T-cell (primary cell): ENCODE measurements at places on chromosomes 12 and 14.

DNA sequence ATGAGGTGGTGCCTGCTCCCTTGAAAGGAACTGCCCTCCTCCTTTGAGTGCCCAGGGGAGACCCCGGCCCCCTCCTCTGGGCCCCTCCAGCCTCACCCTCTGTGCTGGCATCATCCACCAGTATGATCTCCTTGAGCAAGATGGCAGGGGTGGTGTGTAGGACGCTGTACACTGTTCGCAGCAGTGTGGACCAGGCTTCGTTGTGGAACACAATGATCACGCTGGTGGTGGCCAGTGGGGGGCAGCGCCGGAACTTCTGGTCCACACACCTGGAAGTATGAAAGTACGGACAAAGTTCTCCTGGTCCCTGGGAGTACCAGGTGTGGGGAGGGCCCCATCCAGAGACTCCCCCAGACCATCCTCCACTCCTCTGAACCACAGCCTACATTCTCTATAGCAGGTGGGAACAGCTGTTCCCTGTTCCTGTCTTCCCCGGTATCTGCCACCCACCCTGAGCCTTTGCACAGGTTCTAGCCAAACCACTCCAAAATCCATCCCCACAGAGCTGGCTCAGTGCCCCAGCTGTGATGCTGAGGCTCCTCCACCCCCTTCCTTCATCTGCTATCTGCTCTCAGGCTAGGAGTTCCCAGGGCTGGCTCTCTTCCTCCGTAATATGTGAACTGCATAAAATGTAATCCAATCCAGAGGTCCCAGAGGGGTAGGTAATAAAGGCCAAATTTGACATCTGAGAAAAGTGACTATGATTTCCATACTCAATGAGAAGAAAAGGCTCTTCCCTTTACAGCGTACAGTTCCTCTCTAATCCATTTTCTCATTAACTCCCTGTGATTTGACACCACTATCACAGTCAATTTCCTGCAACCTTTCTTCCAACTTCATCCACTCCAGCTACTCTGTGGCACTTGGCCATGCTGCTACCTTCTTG is 13.9 kb downstream of the GALNT6 start:
- DNase-seq: no peak

DNA sequence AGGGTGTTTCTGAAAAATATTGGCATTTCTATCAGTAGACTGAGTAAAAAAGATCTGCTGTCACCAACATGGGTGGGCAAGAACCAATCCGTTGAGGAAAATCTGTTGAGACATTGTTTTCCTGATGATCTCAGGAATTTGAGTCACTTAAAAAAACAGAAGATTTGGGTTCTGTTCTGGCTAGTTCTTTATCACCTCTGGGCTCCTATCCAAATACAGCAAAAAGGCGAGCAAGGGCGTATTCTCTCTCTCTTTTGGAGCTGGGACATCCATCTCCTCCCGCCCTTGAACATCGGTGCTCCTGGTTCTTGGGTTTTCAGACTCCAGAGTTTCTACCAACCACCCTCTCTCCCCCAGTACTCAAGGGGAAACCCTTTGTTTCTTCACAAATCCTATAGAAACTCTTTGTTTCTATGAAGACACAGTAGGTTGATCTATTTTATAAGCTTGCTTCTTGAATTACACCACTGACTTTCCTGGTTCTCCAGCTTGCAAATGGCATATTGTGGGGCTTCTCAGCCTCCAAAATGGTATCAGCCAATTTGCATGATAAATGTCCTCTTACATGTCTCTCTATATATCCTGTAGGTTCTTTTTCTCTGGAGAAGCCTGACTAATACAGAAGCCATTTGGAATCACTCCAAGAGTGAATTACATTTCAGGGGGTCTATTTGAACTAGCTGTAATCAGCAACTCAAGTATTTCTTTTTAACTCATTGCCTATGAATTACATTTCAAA is 263.9 kb upstream of the TMTC1 start:
- DNase-seq: no peak

DNA sequence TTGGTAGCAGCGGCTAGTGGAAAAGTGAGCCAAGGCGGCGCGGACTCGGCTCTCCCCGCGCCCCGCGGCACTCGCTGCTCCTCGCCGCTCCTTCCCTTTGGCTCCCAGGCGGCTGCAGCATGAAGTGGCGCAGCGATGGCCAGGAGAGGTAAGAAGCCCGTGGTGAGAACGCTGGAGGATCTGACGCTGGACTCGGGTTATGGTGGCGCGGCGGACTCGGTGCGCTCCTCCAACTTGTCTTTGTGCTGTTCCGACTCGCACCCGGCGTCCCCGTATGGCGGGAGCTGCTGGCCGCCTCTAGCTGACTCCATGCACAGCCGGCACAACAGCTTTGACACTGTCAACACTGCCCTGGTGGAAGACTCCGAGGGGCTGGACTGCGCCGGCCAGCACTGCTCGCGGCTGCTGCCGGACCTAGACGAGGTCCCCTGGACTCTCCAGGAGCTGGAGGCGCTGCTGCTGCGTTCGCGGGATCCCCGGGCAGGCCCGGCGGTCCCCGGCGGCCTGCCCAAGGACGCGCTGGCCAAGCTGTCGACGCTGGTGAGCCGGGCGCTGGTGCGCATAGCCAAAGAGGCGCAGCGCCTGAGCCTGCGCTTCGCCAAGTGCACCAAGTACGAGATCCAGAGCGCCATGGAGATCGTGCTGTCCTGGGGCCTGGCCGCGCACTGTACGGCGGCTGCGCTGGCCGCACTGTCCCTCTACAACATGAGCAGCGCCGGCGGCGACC is 225.6 kb upstream of the CRY1 start:
- no peak for DNase-seq

DNA sequence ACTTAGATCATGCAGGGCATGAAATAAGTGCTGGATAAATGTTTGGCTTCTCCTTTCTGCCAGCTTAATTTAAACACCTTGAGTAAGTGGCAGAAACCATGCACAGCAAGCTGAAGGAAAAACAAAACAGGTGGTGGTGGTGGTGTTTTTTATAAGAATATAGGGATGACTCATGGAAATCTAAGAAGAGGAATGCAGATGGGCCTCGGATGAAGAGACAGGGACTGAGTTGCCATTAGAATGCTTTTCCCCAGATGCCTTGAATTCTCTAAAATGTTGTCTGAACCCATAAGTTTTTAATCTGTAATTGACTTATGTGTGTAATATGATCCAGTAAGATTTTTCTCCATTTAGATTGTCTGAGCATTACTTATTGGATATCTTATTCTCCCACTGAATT is 93.1 kb upstream of the ZDHHC17 start:
- no peak for DNase-seq

DNA sequence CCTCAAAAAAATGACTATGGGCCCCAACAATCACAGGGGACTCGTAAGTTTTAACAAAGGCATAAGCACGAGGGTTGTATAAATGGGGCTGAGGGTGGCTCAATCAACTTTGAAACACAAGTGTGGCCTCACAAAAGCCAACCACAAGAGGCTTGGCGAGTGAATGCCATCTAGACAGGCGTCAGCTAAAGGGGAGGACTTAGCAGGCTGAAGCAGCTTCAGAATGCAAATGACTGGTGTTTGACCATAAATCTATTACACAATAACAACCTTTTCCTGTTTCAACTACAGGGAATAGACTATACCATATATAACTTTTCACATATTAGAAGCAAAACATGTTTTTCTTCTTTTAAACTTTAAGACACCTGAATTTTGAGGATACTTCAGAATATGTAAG is 777.9 kb downstream of the FSCB start:
- DNase-seq: no peak

GRCh38 chr12:104737113-104737512 is 221.0 kb downstream of the SLC41A2 start:
- no peak for DNase-seq

DNA sequence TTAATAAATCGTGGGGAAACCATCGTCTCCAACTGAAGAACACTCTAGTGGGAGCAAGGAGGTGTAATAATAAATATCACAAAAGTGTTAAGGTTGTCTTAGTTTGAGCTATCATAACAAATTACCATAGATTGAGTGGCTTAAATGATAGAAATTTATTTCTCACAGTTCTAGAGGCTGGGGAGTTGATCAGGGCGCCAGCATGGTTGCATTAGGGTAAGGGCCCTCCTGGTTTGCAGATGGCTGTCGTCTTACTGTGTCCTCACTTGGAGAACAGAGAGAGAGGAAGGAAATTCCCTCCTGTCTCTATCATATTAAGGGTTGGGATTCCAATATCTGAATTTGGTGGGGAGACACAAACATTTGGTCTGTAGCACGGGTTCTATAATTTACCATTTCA is 33.0 kb downstream of the MRPS35 start:
- DNase-seq: no peak

DNA sequence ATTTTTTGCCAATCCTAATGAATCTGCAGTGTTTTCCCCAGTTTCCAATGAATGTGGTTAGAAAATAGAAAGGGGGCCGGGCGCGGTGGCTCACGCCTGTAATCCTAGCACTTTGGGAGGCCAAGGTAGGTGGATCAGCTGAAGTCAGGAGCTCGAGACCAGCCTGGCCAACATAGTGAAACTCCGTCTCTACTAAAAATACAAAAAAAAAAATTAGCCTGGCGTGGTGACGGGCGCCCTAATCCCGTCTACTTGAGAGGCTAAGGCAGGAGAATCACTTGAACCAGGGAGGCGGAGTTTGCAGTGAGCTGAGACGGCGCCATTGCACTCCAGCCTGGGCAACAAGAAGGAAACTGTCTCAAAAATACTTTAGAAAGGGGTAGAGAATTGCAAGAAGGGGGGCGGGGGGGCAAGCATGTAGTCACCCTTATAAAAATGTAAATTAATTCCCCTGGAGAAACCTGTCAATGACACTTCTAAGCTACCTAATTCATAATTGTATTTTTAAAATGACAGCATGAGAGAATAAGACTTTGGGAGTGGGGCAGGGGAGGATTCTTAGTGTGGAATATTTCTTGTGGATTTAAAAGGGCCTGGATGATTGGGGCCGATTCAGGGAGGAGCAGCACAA is 1.7 kb downstream of the KLHDC2 start:
- no peak for DNase-seq

DNA sequence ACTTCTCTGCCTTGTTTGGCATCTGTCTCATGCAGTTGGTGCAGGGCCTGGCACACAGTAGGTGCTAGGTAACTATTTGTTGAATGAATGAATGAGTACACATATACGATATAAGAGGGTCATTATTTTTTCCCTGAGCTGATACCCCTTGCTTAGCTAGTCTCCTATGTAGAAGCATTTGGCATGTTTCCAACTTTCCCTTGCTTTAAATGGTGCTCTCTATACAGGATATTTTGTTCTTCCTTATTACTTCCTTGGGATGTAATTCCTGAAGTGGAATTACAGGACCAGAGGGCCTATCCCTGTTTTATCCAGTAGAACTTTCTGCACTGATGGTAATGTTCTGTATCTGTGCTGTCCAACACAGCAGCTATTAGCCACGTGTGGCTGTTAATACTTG is 250.1 kb upstream of the PWP1 start:
- DNase-seq: no peak

DNA sequence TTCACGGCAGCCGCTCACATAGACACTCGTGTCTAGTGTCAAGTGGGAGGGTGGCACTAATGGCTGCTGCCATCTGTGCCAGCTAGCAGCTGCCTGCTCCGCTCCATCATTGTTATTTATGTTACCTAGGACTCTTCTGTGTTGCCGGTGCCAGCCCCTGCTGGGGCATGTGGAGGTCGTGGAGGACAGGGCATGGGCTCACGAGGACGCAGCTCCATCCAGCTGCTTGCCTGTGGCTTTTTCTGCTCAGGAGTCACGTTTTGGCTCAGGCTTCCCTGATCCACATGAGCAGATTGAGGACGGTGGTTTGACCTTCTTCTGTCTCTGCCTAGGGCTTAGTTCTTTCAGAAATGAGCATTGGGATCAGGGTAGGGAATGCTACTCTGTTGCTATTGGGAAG is 31.2 kb downstream of the TPCN1 start:
- no peak for DNase-seq

GRCh38 chr12:43407816-43408645 is 144.0 kb downstream of the ADAMTS20 start:
- no peak for DNase-seq

DNA sequence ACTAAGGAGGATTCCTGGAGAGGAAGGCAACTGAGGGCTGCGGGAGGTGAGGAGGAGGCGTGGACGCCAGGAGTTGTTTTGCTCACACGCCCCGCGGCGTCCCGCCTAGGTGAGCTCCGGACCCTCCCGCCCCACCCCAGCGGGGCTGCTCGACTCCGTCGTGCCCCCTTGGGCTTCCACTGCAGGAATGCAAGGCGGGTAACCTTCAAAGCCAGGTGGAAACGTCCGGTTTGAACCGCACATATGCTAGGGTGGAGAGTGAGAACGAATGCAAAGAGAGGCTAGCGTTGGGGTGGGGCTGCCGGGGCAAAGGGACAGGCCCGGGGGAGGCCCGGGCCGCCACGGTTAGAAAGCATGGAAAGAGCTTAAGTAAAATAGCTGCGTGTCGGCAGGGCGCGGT is 5.4 kb upstream of the DPPA3 start:
- DNase-seq: no peak

DNA sequence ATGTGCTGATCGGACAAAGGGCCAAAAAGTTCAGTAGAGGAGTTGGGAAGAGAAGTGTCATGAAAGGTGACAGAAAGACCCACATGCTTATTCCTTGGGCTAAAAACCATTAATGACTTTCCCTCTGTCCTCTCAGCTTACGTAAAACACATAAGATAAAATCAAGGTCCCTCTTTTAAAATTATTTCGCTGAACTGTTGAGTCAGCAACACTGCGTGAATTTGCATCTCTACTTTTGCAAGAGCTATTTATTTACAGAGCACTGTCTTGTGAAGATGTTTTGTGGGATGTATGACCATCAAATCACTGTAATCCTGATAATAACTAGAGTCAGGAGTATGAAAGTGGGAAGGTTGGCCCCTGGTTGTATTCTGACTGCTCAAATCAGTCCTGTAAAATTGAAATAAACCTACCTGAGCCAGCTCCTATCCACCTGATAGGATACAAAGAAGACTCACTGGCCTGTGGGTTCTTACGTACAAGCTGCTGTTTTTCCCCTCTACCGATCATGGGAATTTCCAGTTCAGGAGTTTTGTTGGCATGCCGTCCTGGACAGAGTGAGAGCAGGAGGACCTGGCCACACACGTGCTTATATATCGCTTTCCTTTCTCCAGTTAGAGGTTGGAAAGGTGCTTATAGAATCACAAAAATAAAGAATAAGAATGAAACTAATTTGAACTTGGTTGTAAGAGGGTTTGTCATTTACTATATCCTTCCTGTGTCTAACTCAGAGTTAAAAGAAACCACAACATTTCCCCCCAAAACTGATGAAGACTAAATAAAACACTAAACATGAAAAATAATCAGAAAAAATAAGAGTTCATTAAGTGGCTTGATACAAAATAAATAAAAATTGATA is 42.9 kb downstream of the IFNG-AS1 start:
- DNase-seq: no peak
